ENCODE measurements at places on chromosomes 6 and 20.

GRCh38 chr6:107275330-107275865 is 160.1 kb upstream of the BEND3 start:
- DNase-seq, result no peak

- DNase-seq, result no peak
Measured at GRCh38 chr6:56433119-56433518, 185.7 kb upstream of the COL21A1 start.

GRCh38 chr20:61619751-61620150 is 367.7 kb downstream of the CDH4 start:
- no peak for DNase-seq

DNA sequence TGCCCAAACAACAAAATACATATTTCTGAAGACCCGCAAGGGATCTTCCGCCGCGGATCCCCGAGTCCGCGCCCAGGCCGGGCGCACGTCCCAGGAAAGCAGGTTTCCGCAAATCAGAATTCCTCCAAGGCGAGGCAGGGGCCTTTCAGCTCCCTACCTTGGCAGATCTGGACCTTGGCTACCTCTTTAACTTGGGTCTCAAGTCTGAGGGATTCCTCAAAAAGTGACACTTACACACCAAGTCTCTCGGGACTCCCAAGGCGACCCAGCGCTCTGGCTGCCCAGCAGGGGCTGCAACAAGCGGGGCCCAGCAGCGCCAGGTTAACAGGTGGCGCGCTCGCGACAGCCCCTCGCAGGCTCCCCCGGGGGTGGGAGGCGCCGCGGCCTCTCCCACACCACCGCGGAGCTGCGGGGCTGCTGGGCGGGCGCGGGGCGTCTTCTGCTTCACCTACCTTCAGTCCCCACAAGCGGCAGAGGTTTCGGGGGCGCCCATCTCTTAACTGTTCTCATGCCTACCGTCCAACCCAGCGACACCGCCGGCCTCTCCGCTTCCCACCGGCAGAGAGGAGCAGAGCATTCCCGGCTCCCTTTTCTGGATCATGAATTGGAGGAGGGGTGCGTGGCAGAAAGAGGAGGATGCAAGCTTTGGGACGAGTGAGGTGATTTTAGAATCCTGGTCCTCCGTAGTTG is 414 bp downstream of the SIM1 start:
- DNase-seq, result no peak

DNA sequence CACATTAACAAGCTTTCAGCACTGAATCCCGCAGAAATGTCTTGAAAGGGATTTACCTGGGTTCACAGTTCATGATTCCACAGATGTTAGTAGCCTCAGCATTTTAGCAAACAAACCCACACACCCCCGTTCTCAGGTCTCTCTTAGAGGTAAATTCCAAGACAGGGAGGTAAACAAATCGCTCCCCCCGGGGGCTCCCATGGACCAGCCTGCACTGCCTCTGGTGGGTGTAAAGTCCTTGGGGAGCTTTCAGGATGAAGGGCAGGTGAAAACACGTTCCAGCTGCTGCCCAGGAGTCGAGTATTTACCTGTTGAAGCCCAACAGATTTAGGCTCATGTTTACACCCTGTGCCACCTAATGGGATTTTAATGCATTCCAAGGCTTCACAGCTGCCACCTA is 187.0 kb upstream of the FOXQ1 start:
- DNase-seq, result no peak

DNA sequence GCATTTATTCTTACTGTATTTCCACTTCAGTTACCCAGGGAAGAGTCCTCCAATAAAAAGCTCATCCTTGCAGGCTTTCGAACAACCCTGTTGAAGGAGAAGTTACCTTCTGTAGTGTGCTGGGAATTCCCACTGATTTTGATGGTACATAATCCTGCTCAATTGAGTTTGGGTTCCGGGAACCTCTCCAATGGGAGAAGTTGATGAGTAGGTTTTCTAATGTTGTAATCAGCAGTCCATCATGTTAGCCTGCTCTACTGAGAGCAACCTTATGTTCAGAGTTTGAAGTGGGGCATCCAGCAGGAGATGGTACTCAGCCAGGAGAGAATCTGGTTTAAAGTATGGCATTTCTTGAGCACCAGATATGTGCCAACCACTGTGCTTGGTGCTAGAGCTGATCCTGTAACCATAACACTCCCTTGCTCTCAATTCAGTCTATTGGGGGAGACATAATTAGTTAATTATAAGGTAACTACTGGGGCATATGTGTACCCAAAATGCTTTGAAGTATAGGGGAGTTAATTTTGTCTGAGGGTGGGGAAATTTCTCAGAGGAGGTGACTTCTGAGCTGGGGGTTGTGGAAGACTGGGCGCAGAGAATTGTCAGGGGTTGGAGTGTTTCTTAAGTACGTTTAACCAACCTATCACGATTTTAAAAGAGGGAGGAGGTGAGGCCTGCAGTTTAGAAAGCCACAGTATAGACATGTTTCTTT is 2.1 kb downstream of the TOP1 start:
- no peak for DNase-seq

DNA sequence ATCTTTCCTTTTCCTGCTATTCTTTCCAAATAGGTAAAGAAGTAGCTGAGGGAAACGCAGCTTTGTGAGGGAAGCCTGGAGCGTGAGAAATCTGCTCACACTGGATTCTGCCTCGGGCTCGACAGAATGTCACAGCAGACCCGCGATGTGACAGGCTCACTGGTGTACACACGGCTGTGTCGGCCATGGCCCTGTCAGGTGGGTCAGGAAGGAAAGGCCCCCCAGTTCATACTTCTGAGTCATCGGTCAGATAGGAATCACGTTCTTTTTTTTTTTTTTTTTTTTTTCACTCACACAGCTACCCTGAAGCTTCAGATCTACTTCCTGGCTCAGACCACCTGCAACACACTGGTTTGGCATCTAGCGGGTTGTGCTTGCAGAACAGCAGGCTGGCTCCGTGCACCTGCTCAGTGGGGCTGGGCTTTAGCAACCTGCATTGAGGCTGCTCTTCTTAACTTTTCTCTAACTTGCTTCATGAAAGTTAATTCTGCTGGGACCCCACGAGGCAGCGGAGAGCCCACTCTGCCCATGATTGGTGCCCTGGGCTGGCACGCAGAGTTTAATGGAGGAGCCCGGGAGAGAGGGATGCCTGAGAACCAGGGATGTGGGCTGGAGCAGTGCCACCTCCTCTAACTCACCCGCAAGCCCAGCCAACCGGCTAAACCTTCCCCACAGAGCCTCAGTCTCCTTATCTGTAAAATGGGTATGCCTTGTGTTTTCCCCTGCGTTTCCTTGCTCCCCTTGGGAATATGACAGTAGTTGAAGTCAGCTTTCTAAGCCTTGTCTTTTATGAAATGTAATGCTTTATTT is 61.5 kb upstream of the FNDC1 start:
- no peak for DNase-seq

GRCh38 chr6:88339761-88340160 is 173.6 kb upstream of the CNR1 start:
- no peak for DNase-seq

DNA sequence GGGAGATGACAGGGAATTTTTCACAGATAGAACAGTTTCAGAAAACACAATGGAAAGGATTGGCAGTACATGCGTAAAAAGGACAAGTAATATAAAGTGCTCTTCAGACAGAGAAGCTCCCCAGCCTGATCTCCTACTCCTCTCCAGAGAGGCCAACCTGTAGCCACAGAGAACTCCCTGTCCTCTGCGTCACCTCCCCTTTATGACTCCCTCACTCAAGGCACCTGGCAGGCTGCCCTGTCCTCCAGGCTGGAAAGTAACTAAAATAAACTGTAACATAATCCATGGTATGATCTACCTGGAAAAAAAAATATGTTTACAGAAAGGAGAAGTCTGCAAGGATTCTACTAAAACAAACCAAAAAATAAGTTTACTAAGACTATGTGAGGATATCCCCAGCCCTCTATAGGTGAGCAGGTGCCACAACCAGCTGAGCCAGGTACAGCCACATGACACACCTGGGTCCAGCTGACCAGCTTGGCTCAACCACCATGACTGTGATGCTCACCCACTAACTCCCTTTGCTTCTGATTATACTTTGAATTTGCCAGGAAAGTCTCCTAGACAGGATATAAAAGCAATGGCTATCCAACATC is 29.2 kb downstream of the MBOAT1 start:
- DNase-seq, result peak; percentile 66

DNA sequence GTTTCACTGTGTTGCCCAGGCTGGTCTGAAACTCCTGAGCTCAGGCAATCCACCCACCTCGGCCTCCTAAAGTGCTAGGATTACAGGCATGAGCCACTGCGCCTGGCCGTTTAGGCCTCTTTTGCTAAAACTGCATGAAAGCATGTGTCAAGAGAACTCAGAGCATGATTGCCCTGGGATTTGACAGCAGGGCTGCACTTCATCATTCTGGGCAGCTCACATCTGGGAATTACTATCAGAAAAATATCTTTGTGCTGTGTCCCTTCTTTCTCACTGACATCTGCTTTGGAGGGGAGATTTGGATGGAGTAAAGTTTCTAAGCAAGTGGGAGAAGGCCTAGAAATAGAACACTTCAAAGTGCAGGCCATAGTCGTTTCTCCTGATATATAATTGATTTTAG is 59.6 kb upstream of the EIF2S2 start:
- DNase-seq, result no peak

DNA sequence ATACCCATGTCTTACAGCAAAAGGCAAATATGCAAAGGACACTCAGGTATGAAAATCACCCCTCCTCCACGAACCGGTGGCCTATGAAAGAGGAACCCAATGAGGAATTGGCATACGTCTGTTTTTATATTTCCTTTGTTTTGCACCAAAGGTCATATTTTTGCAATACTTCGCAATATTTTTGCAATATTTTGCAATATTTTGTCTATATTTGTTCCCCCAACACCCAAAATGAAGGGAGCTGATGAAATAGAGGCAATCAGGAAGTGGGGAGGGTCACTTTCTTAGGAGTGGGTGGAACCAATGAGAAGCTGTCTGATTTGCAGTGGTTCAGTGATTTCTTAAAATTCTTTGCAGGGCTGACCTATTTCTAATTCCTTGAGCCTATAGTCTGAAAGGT is 296.8 kb upstream of the TSHZ2 start:
- DNase-seq, result no peak

DNA sequence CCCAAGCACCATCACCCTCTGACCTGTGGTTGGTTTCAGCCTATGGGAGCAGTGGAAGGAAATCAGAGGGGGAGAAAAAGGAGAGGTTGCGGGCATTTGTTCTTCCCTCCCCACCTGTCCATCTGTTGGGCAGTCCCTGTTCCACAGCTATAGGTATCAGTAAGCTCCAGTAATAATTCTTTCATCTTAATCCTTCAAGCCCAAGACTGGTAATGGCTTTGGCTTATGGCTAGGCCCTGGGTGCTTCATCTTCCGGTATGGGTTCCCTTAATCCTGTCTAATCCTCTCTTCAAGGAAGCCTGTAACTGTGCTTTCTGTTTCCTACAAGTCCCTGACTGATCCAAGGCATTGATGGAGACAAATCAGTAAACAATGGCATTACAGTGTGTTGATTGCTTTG is 42.2 kb upstream of the STK35 start:
- no peak for DNase-seq

GRCh38 chr6:136212608-136213007 is 37.5 kb downstream of the MTFR2 start:
- DNase-seq, result no peak

DNA sequence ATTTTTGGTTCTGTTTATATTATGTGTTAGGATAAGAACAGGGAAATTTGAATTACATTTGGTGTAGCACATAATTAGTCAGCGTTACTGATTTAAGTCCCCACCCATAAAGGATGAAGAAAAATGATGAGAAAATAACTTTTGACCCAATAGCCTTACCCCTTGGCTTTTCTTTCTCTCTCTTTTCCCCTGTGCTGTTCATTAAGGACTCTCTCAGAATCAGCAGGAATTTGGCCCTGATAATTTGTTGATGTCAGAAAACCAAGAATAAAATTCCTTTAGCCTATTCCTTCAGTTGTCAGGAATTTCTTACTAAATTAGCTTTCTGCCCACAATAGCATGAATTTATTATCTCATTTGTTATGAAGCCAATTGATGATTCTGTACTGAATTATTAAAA is 18.5 kb downstream of the PLCB1 start:
- DNase-seq, result no peak

GRCh38 chr6:16950302-16950701 is 151.5 kb upstream of the STMND1 start:
- no peak for DNase-seq

DNA sequence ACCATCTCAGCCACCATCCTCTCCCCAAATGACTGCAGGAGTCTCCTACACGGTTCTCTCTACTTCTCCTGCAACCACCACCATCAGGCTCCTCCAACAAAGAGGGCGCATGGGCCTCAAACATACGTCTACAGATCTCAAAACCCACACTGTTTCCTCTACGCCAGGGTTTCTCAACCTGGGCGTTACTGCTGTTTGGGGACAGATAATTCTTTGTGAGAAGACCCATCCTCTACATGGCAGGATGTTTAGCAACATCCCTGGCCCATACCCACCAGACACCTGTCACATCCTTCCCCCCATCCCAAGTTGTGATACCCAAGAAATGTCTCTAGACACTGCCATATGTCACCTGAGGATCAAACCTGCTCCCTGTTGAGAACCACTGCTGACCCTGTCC is 45.0 kb downstream of the ELMO2 start:
- DNase-seq, result no peak

DNA sequence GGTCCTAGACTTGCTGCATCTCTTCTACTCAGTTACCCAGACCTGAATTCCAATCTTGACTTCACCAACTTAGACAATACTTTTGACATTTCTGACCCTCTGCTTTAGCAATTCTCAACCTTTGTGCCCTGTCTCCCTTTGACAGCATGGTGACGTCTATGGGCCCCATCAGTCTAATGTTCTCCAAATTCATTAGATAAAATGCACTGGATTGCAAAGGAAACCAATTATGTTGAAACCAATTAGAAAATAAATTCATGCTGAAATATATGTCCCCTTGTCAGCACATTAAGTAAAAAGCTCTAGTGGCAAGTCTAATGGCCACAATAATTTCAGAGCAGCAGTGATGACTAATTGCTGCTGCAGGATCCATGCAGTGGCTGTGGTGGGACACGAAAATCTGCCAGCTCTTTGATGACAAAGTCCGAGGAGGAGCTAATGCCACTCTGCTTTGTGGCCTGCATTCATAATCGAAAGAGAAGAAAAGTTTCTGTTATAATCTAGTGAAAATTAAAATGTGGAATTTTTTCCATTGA is 64.0 kb downstream of the BFSP1 start:
- no peak for DNase-seq

DNA sequence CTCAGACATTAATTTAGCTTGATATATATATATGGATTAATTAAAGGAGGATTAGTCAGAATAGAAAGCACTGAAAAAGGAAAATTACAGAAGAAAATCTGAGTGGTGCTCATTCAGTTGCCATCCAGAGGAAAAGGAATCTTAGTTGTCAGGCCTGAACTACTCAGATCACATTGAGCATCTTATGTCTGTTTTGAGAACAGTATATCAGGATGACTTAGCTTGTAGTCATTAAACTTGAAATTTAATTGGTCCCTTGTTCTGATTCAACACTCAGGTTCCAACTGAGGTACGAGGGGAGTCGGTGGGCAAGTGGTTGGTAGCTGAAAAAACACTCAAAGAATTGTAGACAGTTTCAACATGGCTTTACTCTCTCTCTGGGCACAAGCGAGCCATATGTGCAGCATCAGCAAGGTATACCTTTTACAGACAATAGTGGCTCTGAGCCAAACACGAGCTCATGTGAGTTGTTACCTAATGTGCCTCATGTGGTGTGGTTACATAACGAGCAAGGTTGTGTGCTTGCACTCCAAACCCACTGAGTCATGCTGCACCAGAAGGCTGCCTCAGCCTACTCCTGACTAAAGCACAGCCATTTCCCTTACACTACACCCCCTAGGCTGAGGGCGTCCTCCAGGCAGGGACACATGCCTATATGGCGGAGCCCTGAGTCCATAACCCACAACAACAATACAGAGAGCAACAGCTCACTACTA is 73.0 kb upstream of the HMGN3 start:
- DNase-seq, result peak; percentile 71

- DNase-seq, result no peak
Measured at GRCh38 chr20:49280463-49281058, 2.7 kb upstream of the ZNFX1 start.

Data from RWPE2 (cell line).